ENCODE measurements at places on chromosomes 1 and 21.

- no peak for DNase-seq
Measured at GRCh38 chr1:70891051-70891843, 156.4 kb downstream of the PTGER3 start.

DNA sequence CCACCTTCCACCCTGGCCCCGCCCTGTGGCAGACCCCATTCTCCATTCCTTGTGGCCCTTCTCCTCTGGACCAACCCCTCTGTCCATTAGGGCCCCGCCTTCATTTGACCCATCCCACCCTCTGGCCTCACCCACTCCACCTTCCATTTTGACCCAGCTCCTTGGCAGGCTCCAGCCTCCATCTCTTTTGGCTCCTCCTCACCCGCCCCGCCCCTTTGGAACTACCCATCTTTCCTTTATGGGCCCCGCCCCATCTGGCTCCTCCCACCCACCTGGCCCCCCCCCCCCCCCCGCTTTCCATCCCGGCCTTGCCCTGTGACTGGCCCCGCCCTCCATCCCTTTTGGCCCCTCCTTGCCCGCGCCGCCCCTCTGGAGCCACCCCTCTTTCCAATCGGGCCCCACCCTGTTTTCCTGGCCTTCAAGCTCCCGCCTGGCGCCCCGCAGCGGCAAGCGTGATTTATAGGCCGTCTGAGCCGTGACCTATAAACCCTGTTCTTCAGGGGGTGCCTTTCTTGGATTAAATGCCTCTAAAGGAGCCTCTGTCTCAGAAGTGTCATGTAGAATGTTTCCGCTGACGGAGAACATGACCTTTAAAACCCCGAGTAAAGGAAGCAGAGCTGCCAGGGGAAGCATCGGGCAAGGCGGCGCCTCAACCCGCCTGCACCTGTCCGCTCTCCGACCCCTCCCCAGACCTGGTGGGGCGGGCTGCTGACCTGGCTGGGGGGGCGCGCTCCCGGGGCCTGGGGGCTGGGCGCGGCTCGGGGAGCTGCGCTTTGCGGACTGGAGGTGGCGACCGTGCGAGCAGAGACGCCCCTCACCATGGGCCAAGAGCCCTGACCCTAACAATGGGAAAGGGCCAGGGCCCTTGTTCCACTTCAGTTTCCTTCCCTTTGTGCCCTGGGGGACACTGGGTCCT, 178.0 kb downstream of the CAMTA1 start:
- peak; percentile 15 for DNase-seq

GRCh38 chr1:154352581-154353459, 27.5 kb downstream of the ATP8B2 start:
- no peak for DNase-seq

DNA sequence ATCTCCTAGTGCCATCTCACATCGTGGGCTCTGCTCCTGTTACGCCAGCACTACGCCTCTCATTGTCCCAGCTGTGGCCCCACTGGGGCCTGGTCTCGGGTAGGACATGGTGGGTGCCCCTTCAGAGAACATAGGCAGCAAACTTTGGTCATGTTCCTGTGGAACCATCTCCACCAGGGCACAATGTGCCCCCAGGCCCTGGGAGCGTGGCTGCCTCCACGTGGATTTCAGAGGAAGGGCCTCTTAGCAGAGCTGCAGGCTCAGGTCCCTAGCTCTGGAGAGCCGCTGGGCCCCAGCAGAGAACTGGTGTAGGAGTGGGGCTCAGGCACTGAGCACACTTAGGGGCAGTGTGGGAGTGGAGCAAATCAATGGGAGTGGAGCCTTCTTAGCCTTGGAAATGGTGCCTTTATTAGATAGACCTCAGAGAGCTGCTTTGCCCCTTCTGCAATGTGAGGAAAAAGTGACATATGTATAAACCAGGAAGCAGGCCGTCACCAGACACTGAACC, 460.0 kb downstream of the NCAM2 start:
- no peak for DNase-seq

- DNase-seq: no peak
Measured at GRCh38 chr1:159779403-159779851, 1.3 kb upstream of the DUSP23 start.

- no peak for DNase-seq
Measured at GRCh38 chr21:38392661-38393060, 105.6 kb downstream of the ERG start.

DNA sequence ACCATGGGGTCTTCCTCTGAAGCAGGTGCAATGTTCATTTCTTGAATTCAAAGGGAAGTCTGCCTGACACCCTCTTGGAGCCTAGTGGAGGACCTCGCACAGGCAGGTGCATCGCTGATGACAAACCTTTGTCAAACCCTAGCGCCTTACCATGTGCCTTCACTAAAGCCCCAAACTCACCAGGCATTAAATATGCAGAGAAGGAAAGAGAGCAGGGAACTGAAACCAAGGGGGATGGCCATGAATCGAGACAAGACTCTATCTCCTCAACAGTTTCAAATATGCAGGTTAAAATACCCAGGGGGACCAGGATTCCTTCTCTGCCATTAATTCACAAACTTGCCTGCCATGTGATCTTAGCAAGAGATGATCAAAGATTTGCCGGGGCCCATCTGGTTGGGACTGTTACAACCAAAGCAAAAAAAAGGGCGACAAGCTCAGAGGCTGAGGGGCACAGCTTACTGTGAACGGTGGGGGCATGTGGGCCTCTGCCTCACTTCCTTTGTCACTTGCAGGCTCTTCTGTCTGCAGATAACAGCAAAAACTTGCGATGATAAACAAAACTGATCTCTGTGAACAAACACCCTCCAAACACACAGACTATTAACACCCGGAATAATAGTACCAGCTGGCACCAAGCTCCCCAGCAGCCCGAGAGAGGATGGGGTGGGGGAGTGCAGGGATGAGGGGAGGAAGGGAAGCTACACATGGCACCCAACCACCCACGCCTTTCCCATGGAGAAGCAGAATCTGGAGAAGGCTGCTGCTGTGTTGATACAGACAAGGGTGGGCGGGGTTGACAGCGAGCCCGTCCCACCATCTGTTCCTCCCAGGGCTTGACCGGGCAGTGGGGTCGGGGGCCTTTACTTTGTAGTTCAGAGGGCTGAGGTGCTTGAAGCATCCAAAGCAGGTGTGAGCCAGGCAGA, 33.9 kb downstream of the TMEM63A start:
- DNase-seq: no peak

GRCh38 chr1:27567146-27567526, 36.8 kb downstream of the AHDC1 start:
- no peak for DNase-seq

GRCh38 chr1:67137307-67137753, 2.6 kb upstream of the C1orf141 start:
- DNase-seq: no peak

DNA sequence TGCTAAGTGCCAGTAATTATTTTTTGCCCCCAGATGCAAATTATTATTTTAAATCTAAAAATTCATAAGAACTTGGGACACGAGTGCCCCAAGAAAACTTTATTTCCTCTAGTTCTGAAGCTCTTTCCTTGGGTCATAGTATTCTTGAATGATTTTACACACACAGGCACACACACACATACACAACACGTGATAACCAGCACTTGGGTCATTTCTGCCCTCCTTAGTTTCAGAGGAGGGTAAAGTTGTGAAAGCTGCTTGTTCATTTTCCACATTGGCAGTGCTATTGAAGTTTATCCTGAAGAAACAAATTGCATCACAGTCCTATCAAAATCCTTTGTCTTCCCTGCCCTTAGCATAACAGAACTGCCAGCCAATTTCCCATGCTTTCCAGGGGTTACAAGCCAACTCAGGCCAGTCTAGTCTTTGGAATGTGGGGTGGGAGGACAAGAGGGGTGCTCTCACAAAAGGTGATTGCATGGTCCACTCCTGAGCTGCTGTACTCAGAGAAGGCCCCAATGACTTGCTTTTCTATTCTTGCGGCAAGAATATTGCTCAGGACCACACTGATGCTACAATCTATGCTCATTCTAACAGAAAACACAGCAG, 98.5 kb upstream of the POGK start:
- DNase-seq: no peak

- DNase-seq: no peak
Measured at GRCh38 chr1:236945002-236945401, 59.2 kb downstream of the MT1HL1 start.

GRCh38 chr1:23645338-23645737, 46.3 kb upstream of the RPL11 start:
- DNase-seq: no peak

DNA sequence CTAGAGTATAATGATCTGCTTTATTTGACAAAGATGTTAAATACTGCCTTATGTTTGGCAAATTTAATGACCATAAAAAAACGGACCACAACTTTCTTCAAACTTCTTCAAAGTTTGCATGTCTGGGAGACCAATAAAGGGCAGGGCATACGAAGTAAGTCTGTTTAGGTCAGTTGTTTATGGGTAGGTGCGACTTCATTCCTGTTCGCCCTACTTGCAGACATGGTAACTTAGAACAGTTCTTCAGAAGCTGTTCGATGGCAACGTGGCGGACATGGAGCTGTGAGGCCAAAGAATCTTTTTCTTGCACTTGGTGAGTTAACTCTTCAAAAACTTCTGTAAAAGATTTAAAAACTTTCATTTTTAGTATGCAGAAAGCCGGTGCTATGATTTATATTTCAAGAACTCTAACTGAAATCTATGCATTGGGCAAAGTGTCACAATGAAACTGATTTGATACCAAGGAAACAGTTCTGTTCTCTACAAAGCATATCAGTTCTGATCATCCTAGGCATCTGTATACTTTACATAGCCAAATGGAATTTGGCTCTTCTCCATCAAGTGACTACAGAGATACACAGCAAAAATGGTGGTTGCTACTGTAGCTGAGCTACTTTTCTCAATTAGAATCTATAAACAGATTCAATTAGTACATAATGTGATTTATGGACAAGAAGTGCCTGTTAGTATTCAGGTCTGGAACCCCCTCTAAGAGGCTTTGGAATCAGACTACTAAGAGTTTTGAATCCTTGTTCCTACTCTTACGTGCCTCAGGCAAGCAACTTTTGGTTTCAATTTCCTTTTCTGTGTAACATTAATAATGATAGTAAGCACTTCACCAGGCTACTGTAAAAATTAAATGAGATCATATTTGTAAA, 25.7 kb downstream of the C21orf91 start:
- no peak for DNase-seq

- DNase-seq: peak; percentile 30
Measured at GRCh38 chr1:148362626-148363438, 120.3 kb downstream of the PPIAL4G start.

DNA sequence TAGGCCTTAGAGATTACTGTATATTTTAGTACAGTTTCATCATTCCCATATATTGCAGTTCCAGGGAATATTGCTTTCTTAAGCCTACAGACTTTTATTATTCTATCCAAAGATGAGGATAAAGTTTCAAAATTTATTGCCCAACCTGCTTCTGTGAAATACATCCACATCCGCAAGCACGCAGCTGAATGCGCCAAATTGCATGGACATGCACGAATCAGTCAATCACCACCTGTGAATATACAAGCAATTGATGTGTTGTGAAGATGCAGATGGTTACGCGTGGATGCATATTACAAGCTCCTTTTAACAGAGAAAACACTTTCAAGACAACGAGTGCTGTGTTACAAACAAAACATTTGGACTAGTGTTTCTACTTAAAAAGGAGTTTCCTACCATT, 577.8 kb upstream of the PLXNA2 start:
- no peak for DNase-seq

GRCh38 chr1:203534526-203534925, 40.6 kb downstream of the OPTC start:
- DNase-seq: no peak

GRCh38 chr1:202788800-202789199, 19.4 kb downstream of the KDM5B start:
- no peak for DNase-seq

DNA sequence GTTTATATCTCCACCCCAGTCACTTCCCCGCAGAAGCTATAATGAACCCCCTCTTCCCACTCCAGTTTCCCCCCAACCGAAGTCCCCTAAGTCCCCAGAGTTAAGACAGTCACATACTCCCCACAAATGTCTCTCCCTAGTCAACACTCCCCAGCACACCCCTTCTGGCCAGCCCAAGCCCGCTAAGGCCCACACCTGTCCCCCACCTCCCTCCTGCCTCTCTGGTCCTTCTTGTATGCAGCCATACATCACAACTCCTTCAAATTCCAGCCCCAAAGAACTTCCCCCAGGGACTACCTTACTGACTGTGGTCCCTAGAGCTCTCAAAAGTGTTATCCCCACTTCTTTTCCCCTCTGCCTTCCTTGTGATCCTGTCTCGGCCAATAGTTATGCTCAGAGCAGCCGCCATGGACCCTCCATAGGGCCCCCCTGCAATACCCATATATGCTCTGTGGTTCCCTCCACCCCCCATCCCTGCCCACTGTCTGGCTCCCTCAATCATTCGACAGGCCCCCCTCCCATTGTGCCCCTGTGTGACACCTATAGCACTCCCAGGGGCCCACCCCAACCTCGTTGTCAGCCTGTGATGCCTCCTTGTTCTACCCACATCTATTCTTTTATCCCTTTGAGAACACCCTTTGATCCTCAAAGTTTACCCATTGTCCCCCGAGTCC, 2.2 kb downstream of the NSUN4 start:
- DNase-seq: no peak

DNA sequence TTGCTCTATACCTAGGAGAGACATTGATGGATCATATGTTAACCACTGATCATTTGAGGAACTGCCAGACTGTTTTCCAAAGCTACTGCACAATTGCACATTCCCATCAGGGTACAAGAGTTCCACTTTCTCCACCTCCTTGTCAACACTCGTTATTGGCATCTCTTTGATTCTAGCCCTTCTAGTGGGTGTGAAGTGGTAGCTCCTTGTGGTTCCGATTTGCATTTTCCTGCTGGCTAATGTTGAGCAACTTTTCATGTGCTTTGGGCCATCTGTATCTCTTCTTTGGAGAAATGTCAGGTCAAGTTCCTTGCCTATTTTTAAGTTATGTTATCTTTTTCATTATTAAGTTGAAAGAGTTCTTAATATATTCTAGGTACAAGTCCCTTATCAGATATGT, 90.1 kb downstream of the DMRTB1 start:
- DNase-seq: no peak

DNA sequence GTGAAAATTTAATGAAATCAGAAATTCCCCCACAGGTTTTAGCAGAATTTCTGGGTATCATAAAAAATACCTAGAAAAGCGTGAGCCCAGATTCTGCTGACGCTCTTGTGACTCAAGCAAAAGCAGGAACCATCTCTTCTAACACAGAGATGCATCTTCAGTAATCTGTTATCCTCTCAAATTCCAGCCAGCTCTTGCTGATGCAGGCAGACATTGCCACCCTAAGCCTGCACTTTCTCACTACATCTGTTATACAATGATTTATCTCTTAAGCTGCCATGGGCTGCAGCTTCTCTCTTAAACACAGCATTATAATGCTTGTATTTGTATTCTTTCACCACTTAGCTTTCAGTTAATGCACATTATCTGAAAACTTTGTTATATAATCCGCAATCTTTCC, 113.0 kb upstream of the RGS1 start:
- DNase-seq: no peak

- no peak for DNase-seq
Measured at GRCh38 chr1:119008483-119009311, 20.6 kb upstream of the TBX15 start.
